Thymus (tissue), 14 donors: ENCODE measurements at places on chromosomes 1 and 21.

DNA sequence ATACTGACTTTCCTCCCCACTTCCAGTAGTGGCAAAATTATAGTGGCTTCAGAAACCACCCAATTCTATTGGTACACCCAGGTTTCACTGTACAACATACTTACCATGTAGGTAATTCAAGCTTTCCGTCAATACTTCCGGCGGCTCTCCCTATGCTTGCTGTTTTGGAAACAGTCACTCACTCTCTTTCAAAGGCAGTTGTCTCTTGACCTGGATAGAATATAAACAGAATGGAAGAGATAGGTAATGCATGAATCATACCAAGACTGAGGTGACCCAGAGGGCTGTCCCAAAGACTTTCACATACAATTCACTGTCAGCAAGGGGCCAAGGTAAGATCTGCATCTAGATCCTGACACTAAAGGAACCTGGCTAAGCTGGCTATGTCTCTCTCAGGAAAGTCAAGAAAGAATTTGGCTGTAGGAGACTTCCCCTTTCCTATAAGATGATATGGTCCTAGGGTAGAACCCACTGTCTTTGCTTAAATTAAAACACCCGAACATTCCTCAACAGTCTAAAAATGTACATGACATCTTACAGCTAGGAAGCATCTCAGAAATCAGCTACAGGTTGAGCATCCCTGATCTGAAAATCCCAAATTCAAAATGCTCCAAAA lies 59.6 kb downstream of the LUZP1 start:
- no peak for DNase-seq

DNA sequence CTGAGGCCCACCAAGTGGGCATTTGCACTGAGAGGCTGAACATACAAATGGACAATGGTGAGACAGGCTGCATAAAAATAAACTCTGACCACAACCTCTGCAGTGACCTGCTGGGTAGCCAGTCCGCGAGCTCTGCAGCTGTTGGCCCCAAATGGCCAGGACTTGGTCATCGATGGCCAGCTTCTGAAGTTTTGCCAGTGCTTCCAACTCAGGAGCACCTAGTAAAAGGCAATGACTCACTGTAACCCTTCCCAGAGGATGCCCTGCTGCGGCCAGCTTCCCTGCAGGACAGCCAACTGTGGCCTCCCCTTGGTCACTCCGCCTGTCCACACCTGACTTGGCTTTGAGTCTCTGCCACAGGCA lies 185.4 kb downstream of the DYRK1A start:
- DNase-seq, result no peak

- DNase-seq, result no peak
Measured at GRCh38 chr1:95752515-95753381, 518.7 kb downstream of the RWDD3 start.

DNA sequence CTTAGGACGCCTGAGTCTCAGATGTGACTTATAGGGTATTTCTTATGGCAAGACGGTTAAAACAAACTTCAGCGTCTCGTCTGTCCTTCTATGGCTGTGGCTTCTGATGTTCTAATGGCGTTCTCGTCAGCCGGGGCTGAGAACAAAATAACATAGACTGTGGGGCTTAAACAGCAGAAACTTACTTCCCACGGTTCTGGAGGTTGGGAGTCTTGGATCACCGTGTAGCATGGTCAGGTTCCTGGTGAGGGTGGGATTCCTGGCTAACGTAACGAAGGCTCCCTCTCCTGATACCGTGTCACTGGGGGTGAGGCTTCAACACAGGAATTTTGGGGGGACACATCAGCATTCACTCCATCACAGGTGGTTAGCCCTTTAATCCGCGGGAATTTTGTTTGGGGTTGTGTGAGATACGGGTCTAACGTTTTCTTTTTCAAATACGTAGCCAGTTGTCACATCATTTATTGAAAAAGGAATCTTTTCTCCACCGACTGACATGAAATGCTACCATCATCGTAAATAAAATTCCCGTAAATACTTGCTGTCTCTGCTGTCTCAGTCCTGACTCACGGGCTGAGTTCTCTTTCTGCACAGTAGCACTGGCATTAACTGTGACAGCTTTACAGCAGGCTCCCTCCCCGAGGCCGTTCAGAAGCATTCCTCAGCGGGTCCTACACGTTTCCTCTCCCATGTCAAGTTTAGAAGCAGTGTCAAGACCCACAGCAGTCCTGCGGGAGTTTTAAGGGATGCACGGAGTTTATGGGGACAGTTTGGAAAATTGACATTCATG lies 8.1 kb upstream of the POFUT2 start:
- DNase-seq, result no peak

- no peak for DNase-seq
Measured at GRCh38 chr1:175521249-175522040, 221.9 kb downstream of the TNR start.

DNA sequence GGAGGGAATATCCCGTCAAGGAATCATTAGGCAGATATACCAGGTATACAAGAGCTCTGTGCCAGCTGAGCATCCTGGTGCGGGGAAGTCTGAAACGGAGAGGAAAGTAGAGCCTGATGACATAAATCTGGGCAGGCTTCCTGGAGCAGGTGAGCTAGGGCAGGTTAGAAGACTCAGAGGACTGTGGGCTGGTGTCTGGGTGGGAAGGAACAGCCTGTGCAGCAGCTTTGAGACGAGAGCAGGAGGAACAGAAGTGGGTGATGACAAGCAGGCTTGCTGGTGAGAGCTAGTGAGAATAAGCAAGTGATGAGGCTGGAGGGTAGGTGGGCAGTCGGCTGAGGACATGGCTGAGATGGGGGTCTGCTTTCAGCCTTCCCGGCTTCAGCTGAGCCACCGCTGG lies 6.7 kb downstream of the CELSR2 start:
- DNase-seq, result no peak

DNA sequence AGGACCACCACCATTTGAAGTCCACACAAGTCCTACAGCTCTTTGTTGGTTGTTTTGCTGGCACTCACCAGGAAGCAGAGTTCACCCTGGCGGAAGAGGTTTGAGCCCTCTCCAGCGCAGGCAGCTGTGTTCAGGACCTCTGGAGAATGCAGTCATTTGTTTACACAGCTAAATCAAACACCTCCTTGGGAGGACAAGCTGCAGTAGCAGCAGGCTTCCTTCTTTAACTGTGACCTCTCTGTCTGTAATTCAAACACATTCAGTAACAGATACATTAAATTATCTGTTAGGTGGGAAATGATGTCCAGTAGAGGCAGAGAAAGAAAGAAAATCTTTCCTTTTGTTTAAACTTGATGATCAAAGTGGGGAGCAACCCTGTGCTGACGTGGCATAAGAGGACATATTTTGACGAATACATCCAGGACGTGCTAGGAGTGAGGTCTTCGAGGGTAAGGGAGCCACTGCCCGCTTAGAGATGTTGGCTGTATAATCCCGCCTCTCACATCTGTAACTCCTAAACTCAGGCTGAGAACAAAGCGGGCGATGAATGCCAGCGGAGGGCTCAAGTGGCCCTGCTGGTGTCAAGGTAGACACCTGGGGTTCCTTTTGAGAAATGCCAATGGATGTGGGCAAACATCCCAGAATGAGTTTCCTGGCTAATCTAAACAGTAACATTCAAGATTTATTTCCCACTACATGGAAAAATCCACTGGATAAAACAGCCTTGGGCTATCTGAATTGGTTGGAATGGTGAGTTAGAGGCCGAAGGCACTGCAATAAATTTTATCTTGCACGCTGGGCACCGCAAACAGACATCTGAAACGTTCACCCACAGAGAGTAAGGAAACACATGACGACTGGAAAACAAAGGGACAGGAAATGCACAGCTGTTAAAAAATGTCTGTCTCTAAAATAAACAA lies 51.7 kb downstream of the ABCA4 start:
- DNase-seq, result no peak

DNA sequence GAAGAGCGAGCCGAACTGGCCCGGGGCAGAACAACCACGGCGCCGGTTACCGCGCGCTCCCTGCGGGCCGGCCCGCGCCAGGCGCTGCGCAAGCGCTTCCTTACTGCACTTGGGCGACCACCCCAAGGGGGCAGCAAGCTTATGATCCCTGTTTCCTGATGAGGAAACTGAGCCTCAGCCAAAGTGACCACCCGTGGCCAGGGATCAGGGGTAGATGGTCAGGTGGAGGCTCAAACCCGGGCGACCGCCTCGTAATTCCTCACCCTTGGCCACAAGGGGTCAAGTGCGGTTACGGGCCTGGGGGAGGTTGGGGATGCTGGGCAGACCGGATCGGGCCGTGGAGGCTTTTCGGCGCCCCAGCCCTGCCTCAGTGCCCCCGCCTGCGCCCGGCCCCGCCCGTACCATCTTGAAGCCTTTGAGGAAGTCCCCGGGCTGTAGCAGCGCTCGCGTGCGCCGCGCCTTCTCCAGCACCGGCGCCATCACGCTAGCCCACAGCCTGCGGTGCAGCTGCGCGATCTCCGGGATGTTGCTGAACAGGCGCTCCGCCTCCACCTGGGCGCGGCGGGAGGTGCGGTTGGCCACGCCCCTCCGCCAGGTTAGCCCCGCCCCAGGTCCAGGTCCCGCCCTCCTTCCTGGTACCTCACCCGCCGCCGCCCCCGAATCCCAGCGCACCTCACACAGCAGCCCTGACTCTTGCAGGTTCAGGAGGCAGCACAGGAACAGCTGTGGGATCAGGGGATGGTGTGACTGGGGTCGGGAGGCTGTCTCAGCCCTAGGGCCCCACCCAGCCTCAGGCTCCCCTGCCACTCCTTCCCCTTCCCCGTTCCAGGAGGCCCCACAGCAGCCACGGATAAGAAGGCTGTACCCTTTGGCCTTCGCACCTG lies 5.4 kb upstream of the TNFRSF25 start:
- DNase-seq, result no peak

- DNase-seq, result no peak
Measured at GRCh38 chr1:91804546-91805023, 81.4 kb downstream of the TGFBR3 start.

DNA sequence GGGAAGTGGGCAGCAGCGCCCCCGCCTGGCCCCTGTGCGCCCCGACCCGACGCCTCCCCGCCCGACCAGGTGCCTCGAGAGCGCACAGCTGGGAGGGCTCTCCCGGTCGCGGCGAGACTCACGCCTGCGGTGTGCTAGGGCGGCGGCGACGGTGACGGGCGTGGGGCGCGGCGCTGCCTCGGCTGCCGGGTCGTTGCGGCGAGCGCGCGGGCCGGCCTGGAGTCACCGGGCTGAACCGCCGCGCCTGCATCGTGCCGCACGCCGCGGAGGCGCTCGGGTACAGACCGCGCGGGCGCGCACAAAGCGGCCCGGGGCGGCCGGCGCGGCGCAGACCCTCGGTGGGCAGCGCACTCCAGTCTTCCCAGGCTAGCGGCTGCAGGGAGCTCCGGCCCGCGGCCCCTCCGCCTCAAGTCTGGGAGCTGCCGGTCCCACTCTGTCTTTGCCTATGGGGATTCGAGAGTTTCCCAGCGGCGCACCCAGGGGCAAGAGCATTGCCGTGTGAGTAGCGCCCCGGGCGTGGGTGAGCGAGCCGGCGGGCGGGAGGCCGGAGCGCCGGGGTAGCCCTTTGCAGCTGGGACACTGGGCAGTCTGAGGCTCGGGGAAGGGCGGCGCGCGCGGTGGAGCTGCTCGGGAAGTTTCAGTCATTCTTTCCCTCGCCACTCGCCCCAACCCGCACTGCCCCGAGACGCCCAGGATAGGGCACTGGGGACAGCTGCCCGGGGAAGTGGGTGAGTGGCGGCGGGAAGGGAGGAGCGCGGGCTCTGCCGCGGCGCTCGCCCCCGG lies at the start of gene SLC35F3:
SLC35F3 (plus strand) TSS at position 44 of the 783 bp plus-strand sequence.
- DNase-seq, result no peak

DNA sequence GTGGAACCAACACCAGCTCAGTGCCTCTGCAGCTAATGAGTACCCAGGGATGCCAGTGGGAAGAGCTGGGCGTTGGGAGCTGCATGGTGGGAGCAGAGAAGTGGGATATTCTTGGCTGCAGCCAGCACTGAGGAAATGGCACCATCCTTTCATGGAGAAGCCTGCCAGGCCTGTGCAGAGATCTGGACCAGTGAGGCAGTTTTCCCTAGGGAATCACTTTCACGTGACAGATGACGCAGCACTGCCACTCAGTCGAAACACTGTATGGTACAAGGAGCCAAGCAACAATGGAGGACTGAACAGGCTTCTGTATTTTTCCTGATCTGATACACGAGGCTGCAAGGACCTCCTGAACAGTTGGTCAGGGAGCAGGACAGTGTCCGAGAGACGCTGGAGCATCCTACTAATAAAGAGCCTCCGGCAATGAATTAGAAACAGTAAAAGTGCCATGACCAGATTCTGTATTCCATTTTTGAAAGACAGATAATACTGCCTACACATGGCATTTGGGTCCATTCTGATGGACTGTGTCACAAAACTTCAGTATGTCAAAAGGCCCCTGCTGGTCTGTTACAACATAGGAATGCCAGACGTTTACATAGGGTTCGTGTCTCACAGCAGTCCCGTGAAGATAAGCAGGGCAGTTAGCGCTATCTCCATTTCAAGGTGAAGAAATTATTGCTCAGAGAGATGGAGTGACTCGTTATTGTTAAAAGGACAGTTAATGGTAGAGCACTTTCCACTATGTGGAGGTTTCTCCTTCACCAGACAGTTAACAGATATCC lies 44.0 kb upstream of the LMO4 start:
- no peak for DNase-seq

DNA sequence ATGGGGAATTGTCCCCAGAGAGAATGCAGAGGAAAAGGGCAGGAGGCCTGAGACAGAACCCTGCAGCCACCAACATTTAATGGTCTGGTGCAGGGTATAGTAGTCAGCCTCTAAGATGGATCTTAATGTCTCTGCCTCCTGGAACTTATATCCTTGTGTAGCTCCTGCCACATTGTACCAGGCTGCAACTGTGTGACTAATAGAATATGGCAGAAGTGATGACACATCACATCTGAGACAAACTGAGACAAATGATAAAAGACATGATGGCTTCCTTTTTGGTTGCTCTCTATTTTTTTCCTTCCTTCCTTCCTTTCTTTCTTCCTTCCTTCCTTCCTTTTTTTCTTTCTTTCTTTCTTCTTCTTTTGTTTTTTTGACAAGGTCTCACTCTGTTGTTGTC lies 37.1 kb upstream of the CYP4B1 start:
- DNase-seq, result no peak

GRCh38 chr1:18217398-18218043 lies 109.9 kb downstream of the IGSF21 start:
- no peak for DNase-seq

DNA sequence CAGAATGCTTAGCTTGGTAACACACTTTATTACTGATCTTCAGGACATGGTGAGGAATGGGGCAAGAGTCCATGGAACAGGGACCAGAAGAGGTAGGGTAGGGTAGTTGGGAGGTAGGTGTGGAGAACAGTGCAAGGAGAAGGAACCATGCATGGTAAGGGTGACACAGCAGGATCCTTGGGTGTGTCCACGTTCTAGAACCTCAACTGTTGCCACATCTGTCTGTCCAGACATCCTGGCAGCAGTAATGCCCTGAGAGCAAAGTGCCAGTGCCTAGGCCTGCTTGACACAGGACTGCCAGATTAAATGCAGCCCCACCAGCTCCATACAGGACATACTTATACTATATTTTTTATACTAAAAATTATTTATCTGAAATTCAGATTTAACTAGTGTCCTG lies 13.9 kb downstream of the DMAP1 start:
- no peak for DNase-seq
